ENCODE measurements at places on chromosomes 3 and 15.

GRCh38 chr15:63196842-63197241 lies 7.4 kb downstream of the RAB8B start:
- no peak for DNase-seq

DNA sequence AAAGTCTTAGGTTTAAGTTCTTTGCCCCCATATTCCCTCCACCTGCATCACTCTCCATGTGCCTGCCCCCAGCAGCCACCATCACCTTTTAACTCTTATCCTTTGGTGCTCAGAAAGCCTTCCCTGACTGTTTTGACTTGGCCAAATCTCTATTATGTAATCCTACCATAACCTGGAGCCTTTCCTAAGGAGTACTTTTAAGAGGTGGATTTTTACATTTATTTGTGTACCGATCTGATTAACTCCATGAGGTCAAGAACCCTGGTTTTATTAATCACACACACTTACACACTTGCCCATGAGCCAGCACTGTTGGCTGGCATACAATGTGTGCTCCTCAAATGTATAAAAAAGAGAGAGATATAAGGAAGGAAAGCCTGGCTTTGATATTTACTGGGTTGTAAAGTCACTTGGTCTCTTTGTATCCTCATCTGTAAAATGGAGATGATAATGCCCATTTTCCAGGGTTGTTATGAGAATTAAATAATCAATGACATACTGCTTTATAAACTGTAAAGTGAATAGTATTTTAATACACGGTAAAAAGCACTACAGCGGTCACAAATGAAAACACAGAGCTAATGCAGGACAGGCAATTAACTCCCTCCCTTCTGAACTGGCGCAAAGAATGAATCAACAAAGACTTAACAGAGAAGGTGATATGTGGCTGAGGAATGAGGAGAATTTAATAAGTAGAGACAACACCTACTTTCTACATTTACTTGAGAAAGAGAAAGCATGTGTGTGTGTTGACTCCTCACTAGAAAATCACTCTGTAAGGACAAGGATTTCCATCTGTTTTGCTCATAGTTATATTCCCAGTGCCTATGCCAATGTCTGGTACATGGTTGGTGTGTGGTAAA lies 45.4 kb downstream of the ATP13A4 start:
- no peak for DNase-seq

GRCh38 chr3:120824613-120825012 lies 82.1 kb downstream of the GTF2E1 start:
- no peak for DNase-seq

DNA sequence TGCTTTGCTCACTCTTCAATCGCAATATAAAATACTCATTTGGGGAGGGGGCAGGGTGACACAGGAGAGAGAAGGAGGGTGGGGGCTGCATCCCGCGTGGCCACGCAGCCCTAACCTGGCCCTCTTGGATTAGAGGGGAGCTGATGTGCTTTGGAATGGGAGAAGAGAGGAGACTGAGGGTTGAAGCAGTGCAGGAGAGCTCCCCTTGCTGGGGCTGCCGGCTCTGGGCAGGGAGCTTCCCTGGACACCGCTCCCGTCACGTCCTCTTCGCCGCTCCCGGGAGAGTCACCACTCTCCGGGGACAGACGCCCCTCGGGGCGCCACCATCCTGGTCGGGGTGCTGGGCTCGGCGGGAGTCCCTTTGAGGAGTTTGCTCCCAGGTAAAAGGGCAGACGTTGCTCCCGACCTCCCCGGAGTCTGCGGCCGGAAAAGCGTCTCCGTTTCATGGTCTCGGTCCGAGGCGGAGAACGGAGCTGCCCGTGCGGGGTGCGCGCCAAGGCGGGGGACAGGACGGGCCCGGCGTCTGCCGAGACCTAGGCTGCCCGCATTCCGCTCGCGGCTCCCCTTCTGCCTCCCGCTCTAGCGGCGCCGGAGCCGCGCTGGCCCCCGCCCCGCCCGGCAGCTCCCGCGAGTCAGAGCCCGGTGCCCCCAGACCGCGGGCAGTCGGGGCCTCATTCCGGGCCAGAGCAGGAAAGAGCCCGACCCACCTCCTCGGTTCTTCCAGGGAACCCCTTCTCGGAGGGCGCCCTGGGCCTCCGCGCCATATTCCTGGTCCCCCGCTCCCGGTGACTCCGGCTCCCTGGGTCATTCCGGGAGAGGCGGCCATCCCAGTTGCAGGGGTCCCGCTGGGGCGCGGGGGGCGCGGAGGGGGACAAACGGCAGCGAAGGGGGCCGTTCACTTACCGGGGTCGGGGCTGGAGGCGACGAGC lies 603 bp downstream of the SLC7A14 start:
- DNase-seq, result no peak

DNA sequence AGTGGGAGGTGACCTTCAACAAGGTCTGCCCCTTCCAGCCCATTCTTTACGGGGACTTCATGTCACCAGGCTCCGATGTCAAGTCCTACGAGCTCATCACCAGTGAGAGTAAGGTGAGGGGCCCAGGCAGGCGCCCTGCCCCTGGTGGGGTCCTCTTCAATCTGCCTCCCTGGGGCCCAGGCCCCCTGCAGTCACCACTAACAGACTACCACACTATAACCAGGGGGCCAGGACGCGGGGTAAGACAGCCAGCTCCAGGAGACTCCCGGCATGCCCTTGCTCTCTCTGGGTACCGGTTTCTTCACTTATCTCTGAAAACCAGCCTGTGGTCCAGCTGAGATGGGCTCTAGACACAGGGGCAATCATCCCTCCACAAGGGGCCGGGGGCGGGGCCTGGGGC lies 63.9 kb downstream of the DNAH1 start:
- DNase-seq, result no peak

DNA sequence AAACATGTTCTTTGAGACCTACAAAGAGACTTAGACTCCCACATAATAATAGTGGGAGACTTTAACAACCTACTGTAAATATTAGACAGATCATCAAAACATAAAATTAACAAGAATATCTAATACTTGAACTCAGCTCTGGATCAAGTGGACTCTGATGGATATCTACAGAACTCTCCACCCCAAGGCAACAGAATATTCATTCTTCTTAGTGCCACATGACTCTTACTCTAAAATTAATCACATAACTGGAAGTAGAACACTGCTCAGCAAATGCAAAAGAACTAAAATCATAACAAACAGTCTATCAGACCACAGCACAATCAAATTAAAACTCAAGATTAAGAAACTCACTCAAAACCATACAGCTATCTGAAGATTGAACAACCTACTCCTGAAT lies 15.9 kb upstream of the PLSCR2 start:
- DNase-seq, result no peak

DNA sequence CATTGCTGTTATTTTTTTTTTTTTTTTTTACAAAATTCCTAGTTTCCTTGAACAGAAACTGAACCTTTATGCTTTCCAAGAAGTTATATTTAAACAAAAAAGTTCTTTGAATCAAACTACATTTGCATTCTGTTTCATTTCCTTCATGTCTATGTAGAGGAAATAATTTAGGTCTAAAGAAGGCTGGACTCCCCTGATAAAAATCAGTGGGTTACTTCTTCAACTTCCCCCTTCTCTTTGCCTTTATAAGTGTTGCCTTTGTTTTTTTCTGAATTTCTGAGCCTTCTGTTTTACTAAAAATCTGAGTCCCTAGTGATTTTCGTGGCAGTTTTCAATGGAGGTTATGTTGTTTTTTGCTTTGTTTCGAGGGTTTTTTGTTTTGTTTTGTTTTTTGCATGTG lies 152.8 kb downstream of the CHDH start:
- DNase-seq, result no peak

GRCh38 chr15:67303490-67304363 lies 49.1 kb downstream of the IQCH start:
- no peak for DNase-seq

DNA sequence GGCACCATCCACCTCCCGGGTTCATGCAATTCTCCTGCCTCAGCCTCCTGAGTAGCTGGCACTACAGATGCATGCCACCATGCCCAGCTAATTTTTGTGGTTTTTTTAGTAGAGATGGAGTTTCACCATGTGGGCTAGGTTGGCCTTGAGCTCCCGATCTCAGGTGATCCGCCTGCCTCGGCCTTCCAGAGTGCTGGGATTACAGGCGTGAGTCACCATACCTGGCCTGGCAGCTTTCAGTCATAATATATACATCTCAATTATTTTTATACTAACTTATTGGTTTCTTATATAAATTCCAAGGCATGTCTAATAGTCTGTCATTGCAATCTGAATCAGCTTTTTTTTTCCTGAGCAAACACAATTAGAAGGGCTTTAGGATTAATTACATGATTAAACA lies 74.0 kb upstream of the CCNL1 start:
- DNase-seq, result no peak

- no peak for DNase-seq
Observed at GRCh38 chr15:34282384-34282783, 55.2 kb downstream of the SLC12A6 start.

DNA sequence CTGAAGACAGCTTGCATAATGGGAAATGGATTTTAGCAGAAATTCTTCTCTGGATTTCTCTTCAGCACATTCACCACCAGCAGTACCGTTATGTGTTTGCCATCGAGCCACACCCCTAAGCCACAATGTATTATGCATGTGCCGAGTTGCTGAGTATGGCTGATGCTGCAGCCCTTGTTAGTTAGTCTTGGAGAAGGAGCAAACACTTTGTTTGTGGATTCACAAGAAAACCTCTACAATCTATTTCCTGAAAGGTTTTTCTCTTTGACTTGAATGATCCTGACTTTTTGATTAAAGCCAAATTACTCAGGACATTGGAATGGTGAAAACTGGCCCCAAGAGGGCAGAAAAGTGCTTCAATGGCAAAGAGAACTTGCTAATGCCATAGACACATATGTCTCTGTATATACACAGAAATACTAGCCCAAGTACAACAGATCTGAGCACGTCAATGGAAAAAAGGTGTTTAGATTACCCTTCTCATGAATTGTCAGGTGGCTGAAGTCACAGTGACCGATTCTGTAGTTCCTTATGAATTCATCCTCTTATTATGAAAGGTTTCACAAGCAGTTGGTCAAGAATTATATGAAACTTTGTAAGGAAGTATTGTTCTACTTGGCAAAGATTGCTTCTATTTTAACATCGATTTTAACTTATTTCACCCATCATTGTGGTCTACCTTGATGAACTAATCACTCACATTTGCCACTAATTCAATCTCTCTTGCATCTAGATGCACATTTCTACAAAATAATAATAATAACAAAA lies 103.0 kb downstream of the P3H2 start:
- no peak for DNase-seq

DNA sequence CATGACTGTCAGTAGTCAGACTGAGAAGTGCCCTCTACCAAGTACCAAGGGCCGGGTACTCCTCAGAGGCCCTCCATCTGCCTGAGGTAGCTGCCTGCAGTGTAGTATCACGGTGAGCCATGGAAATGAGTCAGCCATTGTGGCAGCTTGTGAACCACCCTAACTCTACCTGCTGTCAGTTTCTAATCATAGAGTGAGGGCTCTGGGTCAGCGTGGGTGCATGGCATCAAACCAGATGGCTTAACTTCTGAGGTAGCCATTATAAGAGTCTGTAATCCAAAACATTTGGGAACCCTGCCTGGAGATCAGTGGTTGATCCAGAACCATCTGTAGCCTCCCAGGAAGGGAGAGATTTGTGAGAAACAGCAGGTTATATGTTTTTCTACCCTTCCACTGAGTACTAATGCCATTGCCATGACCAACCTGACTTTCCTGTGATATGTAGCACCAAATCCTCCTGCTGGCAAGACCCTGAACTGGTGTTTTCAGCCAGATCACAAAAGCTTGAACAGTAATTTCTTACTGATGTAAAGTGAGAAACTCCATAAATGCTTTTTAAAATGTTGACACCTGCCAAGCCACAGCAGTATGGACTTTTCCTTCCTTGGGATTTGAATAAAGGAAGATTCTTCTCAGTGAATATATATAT lies 38.9 kb downstream of the ABHD2 start:
- no peak for DNase-seq

GRCh38 chr15:66105286-66106265 lies 148.0 kb downstream of the MEGF11 start:
- DNase-seq, result no peak

GRCh38 chr15:94844538-94845389 lies 613.4 kb downstream of the MCTP2 start:
- DNase-seq, result no peak

DNA sequence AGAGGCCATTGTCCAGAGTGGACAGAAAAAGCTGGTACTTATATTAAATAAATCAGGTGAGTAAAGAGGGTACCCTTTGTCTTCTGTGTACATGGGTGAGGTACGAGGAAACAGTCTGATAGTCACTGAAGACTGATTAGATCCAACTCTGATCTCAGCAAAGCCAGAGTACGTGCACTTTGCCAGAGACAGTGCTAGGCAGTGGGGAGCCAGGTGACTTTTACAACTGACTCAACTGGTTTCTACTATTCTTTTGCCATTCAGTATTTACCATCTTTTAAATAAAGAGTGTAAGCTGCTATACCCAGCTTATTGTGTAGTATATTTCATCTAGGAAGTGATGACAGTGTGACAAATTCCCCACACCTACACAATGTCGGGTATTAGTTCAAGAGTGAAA lies 3.3 kb downstream of the GNL3 start:
- DNase-seq, result no peak

GRCh38 chr3:143855183-143855582 lies 6.9 kb upstream of the SLC9A9 start:
- DNase-seq, result no peak

DNA sequence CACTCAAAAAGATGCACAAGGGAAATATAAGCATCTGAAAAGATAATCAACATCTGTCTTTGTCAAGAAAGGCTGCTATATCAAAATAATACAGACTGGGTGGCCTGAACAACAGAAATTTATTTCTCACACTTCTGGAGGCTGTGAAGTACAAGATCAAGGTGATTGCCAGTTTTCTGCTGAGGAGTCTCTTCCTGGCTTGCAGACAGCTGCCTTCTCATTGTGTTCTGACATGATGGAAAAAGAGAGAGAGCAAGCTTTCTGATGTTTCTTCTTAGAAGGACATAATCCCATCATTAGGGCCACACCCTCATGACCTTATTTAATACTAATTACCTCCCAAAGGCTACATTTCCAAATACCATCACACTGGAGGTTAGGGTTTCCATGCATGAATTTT lies 1573.3 kb downstream of the SI start:
- no peak for DNase-seq

DNA sequence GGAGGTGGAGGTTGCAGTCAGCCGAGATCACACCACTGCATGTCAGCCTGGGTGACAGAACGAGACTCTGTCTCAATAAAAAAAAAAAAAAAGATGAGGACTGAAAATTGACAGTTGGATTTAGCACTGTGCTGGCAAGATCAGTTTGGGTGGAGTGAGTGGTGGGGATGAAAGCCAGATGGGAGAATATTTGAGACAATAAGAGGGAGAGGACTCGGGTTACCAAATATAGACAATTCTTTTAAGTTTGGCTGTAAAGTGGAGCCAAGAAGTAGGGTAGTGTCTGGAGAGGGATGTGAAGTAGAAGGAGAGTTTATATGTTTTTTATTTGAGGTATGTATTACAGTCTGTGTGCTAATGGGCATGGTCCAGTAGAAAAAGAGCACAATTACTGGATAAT lies 20.4 kb downstream of the TMOD3 start:
- no peak for DNase-seq

Measured in cortex of kidney (tissue), 1 donor.